ENCODE measurements at places on chromosomes 1 and 21.

GRCh38 chr1:7050751-7051665, 265.8 kb downstream of the CAMTA1 start:
- no peak for DNase-seq

GRCh38 chr1:93056214-93056613, 22.9 kb upstream of the MTF2 start:
- no peak for DNase-seq

DNA sequence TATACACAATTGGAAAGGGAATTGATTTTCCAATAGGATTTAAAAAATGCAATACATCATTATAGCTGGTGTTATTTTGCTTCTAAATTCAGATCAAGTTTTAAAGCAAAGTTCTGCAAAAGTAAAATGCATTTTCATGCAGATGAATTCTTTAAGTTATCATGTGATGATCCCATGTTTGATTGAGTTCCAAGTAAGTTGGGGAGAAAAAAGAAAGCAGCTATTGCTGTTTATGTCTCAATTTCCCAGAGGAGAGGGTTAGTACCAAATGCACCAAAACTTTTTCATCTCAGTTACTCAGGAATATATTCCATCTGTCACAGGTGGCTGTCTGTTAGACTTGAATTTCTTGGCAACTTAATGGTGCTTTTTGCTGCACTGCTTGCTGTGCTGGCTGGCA, 29.7 kb downstream of the HSPA13 start:
- no peak for DNase-seq

- DNase-seq: no peak
Observed at GRCh38 chr1:151801846-151802245, 3.4 kb downstream of the LINGO4 start.

GRCh38 chr1:41414296-41414695, 53.1 kb downstream of the FOXO6 start:
- no peak for DNase-seq

GRCh38 chr1:214332946-214333798, 52.2 kb downstream of the SMYD2 start:
- no peak for DNase-seq

DNA sequence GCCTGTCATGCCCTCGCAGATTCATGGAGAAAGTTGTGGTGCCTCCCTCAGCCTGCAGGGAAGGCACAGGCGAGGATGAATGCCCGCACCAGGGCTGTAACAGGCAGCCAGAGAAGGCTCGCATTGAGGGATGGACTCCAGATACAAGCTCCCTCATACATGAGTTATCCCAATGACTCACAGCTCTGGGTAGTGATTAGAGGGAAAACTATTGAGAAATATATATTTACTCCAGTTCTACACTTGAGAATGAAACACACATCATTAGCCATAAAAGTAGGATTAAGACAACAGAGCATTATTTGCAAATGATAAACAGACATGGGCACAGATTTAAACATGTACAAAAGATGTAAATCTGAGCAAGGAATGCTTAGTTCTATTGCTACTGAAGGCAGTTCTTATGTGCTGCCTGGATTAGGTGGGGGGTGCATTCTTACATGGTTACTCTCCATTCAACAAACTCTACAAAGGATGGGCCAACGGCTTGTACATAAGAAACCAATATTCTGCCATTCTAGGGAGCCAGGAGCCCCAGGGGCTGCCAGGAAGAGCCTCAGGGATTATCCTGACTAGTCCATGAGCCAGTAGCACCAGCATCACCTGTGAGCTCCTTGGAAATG, 97.9 kb downstream of the CSMD2 start:
- no peak for DNase-seq

- no peak for DNase-seq
Observed at GRCh38 chr1:236502972-236503639, 20.7 kb upstream of the LGALS8 start.

DNA sequence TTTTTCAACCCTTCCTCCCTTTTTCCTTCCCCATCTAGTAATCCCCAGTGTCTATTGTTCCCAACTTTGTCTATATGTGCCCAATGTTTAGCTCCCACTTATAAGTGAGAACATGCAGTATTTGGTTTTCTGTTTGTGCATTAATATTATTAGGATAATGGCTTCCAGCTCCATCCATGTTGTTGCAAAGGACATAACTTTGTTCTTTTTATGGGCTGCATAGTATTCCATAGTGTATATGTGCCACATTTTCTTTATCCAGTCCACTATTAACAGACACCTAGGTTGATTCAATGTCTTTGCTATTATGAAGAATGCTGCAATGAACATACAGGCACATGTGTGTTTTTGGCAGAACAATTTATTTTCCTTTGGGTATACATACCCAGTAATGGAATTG, 121.0 kb upstream of the C1orf105 start:
- DNase-seq: no peak

GRCh38 chr1:8483586-8483985, 165.7 kb downstream of the SLC45A1 start:
- DNase-seq: no peak

DNA sequence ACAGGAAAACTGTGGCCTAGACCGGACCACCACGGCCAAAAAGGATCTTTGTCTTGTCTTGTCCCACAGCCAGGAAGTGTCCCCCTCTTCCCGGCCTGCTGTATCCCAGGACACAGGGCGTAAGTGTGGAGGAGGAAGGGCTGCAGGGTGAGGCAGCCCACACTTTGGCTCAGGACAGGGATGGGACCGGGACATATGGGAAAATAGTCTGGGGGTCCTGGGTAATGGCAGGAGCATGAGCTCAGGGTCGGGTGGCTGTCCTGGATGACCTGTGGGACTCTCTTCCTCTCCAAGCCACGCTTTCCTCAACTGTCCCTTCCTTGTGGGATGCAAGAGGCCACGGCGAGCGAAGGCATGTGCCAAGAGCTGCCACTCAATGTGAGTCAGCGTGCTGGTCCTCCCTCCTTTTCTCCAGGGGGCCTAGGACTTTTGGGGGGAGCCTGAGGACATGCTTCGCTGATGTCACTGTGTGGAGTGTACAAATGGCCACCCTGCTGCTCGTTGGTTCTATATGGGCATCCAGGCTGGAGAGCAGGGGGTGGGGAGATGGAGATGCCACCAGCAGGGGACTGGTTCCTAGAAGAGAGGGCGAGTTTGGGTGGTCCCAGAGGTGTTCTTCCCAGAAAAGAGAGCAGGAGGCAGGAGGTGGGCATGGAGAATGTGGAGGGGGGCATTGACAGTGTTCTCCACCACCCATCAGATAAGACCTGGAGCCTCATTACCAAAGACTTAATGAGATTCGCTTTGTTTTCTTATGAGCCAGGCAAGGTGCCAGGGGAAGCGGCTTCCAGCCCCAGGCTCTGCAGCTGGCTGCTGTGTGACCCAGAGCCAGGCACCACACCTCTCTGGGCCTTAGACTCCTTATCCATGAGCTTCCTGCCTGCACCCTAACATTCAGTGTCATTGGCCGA, 11.5 kb upstream of the PADI1 start:
- no peak for DNase-seq

- peak; percentile 12 for DNase-seq
Observed at GRCh38 chr1:227942716-227943261, 4.9 kb downstream of the WNT9A start.

GRCh38 chr1:242189591-242189990, 190.7 kb upstream of the MAP1LC3C start:
- DNase-seq: no peak

DNA sequence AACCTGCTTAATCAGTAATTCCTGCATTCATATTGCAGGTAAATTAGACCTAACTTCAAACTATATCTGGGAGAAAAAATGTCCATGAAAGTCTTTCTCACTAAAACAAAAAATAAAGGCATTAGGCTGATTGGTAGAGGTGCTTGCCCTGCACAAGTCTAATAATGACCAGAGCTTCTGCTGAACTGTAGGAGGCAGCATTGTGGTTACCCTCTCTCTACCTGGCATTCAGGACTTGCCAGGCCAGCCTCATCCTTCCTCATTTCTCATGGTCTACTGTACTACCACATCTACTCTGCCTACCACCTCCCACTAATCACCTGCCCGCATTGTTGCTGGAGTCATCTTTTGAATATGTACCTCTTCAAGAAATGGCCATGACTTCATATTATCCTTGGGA, 60.8 kb upstream of the KRTAP11-1 start:
- DNase-seq: no peak

DNA sequence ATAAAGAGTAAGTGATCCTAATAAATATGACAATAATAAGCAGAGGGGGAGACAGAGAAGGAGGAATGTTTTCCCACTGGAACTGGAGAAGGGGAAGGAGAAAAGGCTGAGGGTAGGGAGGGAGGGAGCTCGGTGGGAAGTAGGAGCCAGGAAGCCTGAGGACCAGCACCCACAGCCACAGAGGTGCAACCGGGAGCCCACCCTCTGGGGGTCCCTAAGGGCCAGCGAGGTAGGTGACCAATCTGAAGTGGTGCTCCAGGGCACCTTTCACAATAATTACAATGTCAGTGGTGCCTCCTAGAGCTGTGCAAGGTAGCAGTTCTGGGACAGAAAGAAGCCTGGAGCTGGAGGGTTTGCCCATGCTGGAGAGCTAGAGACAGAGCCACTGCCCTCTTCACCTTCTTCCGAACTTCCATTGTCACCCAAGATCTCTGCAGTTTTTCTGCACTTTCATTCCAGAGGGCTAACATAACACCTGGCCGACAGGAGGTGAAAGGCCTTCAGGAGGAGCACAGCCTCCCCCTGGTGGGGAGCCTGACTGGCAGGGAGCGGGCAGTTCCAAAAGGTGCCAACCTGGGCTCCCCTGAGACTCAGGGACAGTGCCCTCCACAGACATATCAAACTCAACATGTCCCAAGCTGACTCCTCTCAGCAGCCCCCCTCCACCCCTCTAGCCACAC, 4.1 kb upstream of the AHCYL1 start:
- DNase-seq: no peak

DNA sequence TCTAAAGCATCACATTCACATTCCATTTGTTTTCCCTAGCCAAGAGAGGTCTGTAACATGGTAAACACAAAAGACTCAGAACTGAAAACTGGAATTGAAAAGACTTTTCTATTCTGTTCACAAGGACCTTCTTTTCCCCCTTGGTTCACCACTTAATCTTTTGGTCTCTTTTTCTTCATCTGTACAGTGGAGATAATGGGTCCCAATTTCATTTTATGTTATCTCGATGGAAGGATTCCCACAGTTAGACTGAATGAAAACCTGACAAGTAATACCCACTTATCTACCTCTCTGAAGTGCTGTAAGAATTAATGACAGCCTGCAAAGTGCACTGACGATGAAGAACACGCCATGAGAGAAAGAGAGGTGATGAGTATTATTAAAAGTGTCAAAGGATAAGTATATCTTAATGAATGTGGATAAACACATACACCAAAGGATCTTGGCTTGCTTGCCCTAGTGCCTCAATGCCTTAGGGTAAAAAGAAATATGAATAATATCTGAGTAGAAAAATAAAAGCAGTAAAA, 71.5 kb downstream of the CYYR1 start:
- no peak for DNase-seq

DNA sequence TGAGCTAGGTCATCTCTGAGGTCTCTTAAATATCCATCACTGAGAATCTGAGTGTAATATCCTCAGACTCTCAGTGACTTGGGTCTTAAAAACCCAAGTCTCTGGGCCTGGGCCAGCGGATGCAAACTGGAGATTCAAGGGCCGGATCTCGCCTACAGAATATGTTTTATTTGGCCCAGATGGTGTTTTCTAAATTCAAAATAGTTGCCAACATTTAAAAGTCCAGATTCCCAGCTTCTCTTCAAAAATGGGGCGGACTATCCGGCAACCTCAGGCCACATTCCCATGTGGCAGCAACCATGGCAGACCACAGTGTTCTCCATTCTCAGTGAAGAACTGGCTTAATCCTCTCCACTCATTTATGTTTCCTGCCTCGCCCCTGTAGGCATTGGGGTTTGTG, 12.7 kb upstream of the HEYL start:
- DNase-seq: no peak

- DNase-seq: no peak
Observed at GRCh38 chr1:177923441-177923840, 46.4 kb downstream of the SEC16B start.

- DNase-seq: no peak
Observed at GRCh38 chr1:201183209-201183608, 7.4 kb upstream of the IGFN1 start.

DNA sequence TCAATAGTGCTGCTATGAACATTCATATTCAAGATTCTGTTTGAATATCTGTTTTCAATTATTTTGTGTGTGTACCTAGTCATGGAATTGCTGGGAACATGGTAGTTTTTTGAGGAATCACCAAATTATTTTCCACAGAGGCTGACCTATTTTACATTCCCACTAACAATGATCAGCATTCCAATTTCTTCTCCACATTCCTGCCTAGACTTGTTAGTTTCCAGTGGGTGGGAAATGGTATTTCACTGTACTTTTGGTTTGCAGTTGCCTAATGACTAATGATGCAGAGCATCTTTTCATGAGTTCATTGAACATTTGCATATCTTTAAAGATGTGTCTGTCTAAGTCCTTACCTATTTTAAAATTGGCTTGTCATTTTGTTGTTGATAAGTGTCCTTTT, 1182.6 kb upstream of the B3GALT2 start:
- DNase-seq: no peak

- DNase-seq: no peak
Observed at GRCh38 chr21:39659070-39659815, 46.5 kb downstream of the B3GALT5 start.

DNA sequence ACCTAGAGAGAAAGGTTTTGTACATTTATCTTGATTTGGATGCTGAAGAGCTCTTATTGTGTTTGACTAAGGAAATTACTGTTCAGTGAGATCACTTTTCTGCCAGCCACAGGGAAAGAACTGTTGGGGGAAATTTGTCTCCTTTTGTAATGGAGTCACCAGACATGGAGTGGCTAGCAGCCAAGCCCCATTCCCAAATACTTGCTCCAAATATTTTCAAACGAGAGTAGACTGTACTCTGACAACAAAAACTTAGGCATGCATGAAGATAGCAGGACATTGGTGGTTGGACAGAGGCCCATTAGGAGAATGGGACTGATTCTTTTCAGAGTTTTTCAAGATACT, 21.1 kb downstream of the IPO9 start:
- no peak for DNase-seq

GRCh38 chr1:238242181-238242580, 351.5 kb upstream of the ZP4 start:
- DNase-seq: no peak

GRCh38 chr1:167344615-167345385, 124.1 kb downstream of the POU2F1 start:
- no peak for DNase-seq

GRCh38 chr1:30905916-30906620, 2.5 kb downstream of the SDC3 start:
- no peak for DNase-seq

DNA sequence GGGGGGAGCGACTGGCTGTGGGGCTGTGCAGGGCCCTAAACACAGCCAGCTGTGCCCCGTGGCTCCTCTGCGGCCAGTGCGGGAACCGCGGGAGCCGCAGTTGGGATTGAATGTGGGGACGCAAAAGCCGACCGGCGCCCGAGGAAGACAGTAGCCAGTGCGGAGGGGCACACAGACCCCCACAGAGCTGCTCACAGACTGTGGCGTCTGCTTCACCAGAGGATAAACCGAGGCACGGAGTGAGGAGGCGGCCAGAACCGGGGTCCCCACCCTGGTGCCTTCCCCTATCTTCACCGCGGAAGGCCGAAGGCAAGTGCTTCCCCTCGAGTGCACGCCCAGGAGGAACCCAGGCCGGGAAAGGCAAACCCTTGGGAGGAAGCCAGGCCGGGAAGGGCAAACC, 8.7 kb upstream of the TMEM52 start:
- DNase-seq: no peak

Measured in activated B cell treated with CpG ODN at 0.5 μM for 24 hours (primary cell).